ENCODE measurements at places on chromosomes 1 and 21. TPM values are rescaled to one million over a fixed set of nuclear protein-coding genes. Genes with fewer than 3 reads are reported as not detected.

TNFRSF14 gene
- total RNA-seq: 81.6 TPM

GRCh38 chr1:76314730-76315129, 240.2 kb downstream of the ST6GALNAC3 start:
- no peak for ATAC-seq

SYTL1 gene
- total RNA-seq: 4.5 TPM

GRCh38 chr1:2224170-2224584, 3.9 kb upstream of the SKI start:
- ATAC-seq: no peak

GRCh38 chr1:47870946-47871676, 126.1 kb downstream of the TRABD2B start:
- no peak for ATAC-seq

FNDC5 gene
- total RNA-seq: 7.3 TPM

Data from gastroesophageal sphincter (tissue), 4 donors.